ENCODE measurements at places on chromosomes 16 and 17.

GRCh38 chr17:18028114-18028951 lies 10.6 kb downstream of the ATPAF2 start:
- no peak for DNase-seq

GRCh38 chr17:55567240-55568214 lies 56.3 kb upstream of the SMIM36 start:
- DNase-seq = no peak

- DNase-seq = no peak
Measured at GRCh38 chr16:2719328-2720063, 528 bp downstream of the PRSS27 start.

DNA sequence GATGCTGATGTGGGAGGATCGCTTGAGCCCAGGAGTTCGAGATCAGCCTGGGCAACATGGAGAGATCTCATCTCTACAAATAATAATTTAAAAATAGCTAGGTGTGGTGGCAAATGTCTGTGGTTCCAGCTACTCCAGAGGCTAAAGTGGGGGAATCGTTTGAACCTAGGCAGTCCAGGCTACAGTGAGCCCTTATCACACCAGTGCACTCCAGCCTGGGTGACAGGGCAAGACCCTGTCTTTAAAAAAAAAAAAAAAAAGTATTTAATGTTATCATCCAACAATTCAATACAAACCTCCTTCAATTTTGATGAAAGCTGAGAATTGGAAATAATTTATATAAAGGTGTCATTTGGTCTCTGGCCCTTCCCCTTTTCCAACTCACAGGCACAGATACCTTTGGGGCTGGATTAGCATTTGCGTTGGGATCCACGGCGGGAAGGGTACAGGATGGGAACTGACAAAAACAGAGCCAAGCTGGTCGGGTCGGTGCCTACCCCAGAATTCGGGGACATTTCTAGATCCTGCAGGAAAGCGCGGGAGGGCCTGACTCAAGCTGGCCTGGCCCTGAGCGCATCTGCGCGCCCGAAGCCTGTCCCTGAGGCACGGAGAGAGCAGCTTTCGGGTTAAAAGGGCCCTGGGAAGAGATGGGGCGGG lies 860 bp upstream of the DCAF7 start:
- no peak for DNase-seq

GRCh38 chr17:66904760-66905624 lies 59.5 kb upstream of the CACNG4 start:
- DNase-seq = peak; percentile 75

- DNase-seq = peak; percentile 23
Measured at GRCh38 chr17:67836205-67836987, 11.1 kb downstream of the BPTF start.

DNA sequence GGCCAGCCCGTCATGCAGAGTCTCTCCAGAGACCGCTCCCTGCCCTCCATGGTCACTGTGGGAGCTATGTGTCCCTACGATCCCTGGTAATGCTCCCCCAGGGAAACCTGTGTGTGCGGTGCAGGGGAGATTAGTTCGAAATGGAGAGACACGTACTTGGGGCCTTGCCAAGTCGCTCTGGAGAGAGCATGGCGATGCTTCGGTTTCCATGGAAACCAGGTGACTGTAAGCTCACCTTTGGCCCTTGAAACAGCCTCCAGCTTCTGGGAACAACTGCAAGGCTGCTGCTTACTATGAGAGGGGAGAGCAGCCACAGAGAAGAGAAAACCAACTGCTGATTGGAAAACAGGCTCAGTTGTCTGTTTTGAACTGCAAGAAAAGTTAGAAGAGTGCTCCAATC lies 879.7 kb upstream of the EEF2KMT start:
- DNase-seq = no peak

DNA sequence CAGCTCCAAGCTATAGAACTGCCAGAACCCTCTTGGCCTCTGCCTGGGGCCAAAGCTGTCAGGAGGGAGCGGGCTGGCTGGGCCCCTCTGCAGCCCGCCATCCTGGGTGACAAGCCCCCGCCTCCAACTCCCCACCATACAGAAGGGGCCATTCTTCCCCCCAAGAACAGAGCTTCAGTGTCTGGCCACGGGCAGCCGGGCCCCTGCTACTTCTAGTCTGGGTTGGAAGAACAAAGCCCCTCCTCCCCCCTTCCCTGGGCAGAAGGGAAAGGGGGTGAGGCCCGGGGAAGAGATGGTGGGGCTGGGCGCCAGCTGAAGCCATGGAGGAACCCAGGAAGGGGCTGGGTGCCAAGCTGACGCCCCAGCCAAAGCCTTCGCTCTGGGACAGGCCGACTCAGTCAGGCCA lies 9.0 kb downstream of the NAT9 start:
- DNase-seq = no peak

Measured in HTR-8/SVneo (cell line).